ENCODE measurements at places on chromosomes 3 and 15.

DNA sequence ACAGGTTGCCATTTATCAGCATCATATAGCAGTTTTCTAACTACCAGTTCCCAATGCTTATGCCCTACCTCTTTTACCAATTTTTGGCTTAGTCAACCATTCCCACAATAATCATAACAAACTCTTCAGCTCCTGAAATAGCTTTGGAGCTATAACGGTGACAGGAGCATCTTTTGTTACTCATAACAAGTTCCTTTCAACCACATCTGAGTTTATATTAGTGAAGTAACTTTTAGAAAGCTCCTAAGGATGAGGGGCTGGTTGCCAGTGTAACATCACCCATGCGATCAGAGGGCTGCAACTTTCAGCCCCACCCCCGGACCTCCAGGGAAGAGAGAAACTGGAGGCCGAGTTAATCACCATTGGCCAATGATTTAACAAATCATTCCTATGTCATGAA, 495.3 kb upstream of the RASGRP1 start:
- no peak for DNase-seq

GRCh38 chr15:63892794-63893441, 59.2 kb upstream of the HERC1 start:
- no peak for DNase-seq

DNA sequence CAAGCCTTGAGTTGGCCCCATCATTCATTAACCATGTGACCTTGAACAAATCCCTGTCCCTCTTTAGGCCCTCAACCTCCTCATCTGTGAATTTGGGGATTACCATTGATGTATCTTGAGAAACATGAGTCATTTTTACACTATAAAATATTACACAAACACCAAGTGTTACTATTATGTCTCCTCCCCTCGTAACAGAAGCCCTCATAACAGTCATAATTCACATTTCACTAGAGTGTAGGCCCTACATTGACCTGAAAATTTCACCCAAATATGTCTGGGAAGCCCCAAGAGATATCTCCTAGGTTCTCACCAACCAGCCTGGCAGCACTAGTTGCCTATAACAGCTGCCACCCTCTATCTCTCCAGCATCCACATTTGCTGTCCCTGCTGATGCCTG, 15.8 kb upstream of the SLC6A1 start:
- no peak for DNase-seq

DNA sequence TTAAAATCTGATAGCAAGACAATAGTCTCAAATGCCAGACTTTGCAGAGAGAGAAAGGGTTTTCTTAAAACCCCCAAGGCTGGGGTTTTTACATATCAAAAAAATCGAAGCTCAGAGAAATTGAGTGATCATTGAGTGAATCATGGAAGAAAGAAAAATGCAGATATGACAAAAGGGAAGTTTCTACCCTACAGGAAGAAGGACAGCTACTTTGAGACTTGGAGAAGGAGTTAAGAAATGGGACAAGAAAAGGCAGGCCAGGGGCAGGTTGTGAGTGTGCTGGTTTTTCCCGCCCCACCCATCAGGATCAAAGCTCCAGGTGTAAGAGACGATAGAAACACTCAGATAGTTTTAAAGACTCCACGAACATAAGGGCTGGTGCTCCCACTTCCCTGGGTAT, 18.6 kb downstream of the TMEM158 start:
- no peak for DNase-seq

DNA sequence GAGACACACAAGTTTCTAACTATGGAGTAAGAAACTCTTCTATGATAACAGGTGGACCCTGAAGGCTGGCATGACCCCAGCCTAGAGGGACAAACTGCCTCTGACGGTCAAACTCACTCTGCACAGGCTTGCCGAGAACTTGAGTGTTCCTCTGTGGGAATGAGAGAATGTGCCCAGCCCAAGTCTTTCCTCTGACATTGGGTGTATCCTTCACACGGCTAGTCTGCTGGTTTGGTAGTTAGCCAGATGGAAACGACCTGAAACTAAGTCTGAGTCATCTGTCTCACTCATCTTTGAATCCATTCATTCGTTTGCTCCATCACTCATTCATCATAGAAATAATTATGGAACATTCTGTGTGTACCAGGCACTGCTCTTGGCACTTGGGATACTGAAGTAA, 198.4 kb downstream of the ATP10A start:
- no peak for DNase-seq

GRCh38 chr3:41668379-41668778, 293.5 kb downstream of the ULK4 start:
- no peak for DNase-seq

GRCh38 chr15:26015516-26016075, 152.5 kb upstream of the ATP10A start:
- no peak for DNase-seq

DNA sequence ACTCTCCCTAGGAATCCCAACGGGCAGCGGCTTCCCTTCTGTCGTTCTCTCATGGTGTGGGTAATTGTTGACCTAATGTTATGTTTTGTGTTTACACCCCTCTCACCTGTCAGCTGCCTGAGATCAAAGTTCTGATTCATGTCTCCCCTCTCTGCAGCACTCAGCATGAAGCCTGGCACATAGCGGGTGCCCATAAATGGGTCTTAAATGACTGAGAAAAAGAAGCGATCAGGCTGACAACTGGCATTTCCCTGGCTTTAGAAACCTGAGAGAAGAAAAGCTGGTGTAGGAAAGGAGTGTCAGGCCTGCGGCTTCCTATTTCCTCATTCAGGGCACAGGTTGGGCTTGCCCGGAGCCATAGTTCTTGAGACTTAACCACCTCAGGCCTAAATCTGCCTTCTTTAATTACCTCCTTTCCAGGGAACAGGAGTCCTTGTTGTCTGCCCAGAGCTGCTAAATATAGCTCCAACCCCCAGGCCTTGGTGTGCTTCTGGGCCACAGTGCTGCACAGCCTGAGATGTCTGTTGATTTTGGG, 31.8 kb downstream of the LPP start:
- DNase-seq = no peak

DNA sequence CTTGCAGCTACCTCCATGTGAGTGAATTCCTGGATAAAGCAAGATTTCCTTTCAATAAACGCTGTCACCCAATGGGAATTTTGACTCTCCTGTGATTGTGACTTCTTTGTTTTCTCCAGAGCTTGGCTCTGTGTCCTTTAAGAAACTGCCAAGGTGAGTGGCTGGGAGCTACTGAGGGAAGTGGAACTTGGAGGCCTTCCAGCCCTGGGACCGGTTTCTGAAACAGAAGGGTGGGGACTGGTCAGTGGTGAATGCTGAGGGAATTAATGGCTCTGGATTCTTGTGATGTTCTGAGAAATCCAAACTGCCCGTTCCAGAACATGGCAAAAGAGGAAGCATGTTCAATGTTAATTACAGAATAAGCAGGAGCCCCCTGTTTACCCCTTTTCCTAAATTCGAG, 41.1 kb upstream of the MYZAP start:
- no peak for DNase-seq

DNA sequence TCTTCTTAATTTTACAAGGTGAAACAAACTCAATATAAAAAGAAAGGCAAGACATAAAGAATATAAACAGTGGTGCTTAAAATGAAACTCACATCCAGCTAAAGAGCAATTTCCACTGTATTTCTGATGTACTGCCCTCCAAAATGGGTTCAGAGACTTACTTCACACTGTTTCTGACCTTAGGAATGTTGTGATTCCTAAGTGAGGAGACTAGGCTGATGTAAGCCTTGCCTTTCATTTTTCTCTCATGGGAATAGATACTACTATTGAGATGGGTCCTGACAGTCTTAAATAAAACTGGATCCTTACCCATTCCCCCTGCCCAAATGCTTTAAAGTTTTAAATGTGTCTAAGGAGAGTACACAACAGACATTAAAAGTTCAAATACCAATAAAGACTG, 86.9 kb downstream of the CBLB start:
- no peak for DNase-seq

GRCh38 chr3:38001456-38002081, 11.0 kb downstream of the VILL start:
- no peak for DNase-seq

- no peak for DNase-seq
Measured at GRCh38 chr3:122443090-122443489, 27.2 kb upstream of the WDR5B start.

DNA sequence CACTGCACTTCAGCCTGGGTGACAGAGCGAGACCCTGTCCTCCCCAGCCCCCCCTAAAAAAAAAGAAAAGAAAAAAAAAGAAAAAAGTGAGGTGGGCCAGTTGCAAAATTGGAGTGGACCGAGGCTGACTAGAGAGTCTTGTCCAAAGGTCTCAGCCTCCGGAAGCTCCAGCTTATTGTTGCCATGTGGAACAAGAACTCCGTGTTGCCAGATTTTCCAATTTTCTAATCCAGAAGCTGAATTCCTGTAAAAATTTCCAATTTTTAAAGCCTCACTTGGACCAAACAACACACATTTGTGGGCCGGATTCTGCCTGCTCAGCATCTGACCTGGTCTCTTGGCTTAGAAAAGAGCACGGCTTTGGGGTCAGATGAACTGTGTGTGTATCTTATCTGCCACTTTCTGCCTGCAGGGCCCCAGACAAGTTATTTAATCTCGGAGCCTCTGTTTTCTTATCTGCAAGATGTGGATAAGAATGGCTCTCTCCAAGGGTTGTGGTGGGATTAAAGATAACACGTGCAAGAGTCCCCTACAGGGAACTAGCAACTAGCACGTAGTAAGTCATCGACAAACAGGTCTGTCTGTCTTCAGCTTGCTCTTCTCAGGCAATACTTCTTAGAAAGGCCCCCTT, 73.7 kb upstream of the TLE3 start:
- no peak for DNase-seq

- DNase-seq = no peak
Measured at GRCh38 chr15:68303134-68303533, 25.6 kb downstream of the FEM1B start.

GRCh38 chr15:70029297-70029701, 68.4 kb downstream of the TLE3 start:
- no peak for DNase-seq

DNA sequence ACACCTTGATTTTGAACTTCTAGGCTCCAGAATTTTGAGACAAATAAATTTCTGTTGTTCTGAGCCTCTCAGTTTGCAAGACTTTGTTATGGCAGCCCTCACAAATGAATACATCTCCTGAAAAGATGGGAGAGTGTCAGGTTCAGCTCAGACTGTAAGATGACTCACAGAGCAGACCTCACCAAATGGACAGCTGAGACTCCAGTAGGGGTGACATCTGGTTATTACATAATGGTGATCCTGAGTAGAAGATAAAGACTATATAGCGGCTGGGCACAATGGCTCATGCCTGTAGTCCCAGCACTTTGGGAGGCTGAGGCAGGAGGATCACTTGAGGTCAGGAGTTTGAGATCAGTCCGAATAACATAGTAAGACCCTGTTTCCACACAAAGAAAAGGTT, 26.2 kb upstream of the MTMR14 start:
- DNase-seq = no peak

- no peak for DNase-seq
Measured at GRCh38 chr15:100207053-100207452, 134.7 kb downstream of the ADAMTS17 start.

DNA sequence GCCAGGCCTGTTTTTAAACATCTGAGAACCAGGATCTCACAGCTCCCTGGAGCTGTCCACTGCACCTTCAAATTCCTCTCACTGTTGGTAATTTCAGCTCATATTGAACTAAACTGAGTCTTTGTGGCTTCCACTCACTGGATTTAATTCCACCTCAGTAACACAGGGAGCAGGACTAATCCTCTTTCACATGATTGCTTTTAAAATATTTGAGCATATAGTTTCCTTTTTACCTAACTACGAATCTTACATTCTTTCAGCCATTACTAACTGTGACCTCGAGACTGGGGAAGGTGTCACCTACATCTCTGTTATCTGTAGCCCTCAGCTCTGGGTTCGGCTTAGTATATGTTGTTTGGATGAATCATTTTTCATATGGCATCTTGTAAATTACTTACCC, 194.3 kb upstream of the C2CD4B start:
- no peak for DNase-seq

GRCh38 chr15:26126070-26126469, 262.9 kb upstream of the ATP10A start:
- DNase-seq = no peak

DNA sequence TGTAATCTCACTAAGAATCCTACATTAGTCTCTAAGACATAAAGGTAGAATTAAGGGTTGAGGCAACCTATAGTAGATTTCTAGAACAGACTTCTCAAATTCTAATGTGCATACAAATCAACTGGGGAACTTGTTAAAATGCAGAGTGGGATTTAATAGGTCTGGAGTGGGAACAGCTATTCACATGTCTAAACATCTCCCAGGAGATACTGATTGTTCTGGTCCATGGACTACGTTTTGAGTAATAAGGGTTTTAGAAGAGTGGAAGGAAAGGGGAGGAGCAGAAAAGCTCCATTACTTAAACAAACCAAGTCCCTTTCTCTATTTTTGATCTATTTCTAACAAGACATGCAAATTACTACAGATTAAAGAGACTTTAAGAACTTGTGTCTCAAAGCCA, 524.8 kb downstream of the TUSC7 start:
- DNase-seq = no peak

- no peak for DNase-seq
Measured at GRCh38 chr3:197335428-197336132, 37.2 kb upstream of the DLG1 start.

- DNase-seq = no peak
Measured at GRCh38 chr15:76664895-76665294, 240.2 kb downstream of the SCAPER start.

- DNase-seq = peak; percentile 25
Measured at GRCh38 chr3:106850437-106850836, 526.8 kb upstream of the CCDC54 start.

DNA sequence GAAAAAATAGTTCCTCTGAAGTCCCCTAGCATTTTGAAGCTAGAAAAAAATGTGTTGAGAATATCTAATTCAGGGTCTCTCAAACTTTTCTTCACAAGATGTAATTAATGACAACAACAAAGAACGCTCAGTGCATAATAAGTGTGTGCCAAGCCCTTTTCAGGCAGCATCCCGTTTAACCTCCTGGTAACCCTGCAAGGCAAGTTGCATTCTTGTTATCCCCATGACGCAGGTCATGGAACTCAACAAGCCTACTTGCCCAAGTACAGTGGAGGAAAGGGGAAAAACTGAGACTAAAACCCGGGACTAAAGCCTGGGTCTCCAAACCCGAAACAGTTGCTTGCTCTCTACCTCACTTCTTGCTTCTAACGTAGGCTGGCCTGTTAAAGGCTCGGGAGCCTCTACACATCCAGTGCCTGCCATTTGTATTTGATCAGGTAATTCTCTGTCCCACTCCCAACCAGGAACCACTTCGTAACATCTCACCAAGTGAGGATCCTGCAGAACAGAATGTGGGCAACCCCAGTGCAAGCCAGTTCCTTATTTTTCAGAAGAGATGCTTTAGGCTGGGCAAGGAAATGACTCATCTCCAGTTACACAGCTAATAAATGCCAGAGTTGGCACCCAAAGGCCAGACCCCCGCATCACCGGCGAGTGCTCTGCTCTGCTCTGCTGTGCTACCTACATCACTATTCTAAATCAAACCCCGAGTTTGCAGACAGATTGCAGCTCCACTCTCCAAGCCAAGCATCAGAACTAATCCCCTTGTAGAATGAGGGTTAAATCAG, 28.3 kb downstream of the LMCD1 start:
- no peak for DNase-seq

All from AG08396 (cell line).